ENCODE measurements at places on chromosomes 7 and 10.

DNA sequence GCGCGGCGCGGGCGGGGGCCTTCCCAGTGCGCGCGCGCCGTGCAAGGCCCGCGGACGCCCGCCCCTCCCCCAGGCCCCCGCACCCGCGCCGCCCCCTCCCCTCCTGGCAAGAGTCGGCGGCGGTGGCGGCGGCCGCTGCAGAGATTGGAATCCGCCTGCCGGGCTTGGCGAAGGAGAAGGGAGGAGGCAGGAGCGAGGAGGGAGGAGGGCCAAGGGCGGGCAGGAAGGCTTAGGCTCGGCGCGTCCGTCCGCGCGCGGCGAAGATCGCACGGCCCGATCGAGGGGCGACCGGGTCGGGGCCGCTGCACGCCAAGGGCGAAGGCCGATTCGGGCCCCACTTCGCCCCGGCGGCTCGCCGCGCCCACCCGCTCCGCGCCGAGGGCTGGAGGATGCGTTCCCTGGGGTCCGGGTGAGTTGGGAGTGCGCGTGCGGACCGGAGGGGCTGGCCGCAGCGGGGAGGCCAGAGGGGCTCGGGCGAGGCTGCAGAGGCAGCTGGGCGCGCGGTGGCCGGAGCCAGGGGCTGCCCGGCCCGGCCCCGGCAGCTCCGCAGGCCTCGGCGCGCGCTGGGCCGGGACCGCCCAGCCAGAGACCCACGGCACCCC is at the start of gene BMPR1A:
Gene BMPR1A (plus strand): TSS at position 109 of the 602 bp plus-strand sequence. CDS start 119,400 bp downstream, outside the sequence.
- DNase-seq: no peak

GRCh38 chr10:23505797-23506465 is 67.1 kb downstream of the OTUD1 start:
- DNase-seq: no peak

DNA sequence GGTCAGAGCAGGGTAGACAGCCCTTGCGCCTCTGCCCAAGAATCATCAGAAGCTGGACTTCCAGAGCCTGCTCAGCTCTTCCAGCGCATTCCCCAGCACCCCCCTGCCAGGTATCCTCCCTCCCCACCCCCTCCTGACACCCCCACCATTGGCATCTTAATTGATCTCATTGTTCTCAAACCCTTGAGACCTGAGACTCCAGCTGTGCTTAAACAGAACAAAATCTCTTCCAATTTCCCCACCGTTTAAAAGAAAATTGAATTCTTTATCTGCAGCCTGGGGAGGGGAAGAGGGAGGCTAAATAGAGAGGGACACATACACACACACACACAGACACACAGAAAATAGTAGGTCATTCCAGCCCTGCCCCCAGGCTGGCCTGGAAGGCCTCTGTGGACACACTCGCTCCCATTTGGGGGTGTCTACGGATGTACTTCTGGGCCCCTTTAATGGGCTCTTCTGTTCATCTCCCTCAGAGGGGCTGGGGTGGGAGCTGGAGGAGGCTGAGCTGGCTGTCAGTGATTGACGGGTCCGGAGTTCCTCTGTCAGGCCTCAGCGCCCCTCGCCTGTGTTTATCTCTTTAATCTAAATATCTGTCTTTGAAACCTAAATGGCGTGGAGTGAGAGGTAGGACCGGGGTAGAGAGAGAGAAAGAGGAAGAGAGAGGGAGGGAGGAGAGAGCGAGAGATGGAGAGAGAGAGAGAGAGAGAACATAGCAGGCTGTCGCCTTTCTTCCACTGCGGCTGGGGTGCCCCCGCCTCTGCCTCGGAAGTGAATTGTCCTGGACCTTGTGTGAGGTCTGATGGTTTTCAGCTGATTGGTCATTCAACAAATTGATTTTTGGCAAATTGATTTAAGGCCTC is 61.7 kb downstream of the C10orf105 start:
- DNase-seq: no peak

DNA sequence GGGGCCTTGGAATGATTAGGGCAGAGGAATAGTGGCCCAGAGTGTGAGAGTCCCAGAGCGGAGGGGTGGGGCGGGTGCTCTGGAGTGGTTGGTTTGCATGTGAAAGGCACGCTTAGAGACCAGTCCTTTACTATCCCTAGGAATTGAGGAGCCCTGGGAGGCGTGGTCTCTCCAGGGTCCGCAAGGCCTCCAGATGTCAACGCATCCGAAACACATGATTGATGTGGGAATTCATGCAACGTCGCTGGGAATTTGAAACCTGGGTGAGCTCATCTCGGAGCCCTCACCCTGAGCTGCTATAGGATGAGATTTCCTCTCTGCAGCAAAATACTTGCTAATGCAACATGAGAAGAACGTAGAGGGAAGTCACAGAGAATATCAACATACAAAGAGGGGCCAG is 51.2 kb downstream of the NPTX2 start:
- DNase-seq: no peak

DNA sequence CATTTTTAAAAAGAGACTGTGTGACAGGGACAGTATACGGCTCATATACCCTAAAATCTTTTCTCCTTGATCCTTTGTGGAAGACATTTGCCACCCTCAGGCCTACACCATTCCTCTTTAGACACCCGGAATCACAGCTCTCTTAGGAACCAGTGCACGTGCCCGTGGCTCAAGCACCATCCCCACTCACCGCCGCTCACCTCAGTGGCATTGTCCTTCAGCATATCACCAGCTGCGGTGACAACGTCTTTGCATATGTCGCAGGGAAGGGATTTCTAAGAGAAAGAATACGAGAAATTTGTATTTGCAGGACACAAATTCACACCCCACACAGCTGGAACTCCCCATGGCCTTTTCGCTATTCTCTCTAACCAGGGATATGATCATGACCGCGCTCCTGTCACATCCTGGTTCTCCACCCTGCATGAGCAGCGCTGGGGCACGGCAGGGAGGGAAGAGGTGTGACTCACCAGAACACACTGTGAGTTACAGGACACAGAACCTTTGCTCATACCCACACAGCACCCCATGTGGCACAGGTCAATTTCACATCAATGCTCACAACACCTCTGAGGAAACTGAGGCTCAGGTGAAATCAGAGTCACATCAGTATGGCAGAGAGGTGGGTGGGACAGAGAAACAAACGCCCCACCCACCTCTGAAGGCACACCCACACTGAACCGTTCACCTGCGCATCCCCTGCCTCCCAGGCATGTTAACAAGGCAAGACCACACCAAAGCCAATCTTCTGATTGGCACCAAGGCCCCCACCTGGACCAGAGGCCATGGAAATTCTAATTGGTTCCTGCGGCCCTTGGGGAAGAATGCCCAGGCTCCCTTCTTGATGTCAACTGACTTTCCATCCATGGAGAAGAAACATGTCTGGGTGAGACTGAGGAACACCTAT is 19.2 kb downstream of the PSAP start:
- peak; percentile 84 for DNase-seq

DNA sequence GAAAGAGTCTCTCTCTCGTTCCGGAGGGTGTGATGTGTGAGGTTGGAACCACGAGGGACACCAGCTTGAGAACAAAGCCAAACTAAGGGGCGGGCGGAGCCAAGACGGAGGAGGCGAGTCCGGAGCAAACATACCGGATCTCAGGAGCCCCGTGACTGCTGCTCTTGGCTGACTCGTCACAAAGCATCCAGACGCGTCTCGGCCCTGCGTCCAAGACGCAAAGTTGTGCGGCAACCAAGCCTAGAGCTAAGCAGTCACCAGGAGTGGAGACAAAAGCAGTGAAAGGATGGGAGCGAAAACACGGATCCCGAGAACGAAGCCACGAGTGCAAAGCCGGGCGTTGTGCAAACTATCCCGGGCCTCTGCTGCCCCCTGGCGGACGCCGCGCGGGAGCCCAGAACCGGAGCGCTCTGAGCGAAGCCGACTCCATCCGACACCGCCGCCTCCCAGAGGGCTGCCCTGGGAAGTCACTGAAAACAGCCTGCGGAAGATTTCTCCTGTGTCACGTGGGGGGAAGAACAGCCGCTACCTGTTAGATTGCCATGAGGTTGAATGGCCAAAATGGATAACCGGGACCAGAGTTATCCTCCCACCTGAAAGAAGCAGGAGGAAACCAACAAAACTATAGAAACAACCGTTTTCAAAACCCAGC is 46.4 kb upstream of the TMEM72 start:
- peak; percentile 82 for DNase-seq

DNA sequence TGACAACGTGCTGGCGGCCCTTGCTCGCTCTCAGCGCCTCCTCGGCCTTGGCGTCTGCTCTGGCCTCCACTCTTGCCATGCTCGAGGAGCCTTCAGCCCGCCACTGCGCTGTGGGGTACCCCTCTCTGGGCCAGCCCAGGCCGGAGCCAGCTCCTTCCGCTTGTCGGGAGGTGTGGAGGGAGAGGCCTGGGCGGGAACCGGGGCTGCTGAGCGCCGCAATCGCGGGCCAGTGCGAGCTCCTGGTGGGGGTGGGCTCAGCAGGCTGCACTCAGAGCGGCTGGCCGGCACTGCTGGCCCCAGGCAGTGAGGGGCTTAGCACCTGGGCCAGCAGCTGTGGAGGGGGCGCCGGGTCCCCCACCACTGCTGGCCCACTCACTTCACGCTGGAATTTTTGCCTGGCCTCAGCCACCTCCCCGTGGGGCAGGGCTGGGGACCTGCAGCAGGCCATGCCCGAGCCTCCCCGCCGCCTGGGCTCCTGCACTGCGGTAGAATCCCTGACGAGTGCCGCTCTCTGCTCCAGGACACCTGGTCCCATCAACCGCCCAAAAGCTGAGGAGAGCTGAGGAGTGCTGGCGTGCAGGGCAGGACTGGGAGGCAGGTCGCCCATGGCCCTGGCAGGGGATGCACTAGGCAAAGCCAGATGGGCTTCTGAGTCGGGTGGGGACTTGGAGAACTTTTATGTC is 372.2 kb upstream of the NRG3 start:
- DNase-seq: no peak

GRCh38 chr7:157508477-157508881 is 171.7 kb downstream of the DNAJB6 start:
- DNase-seq: no peak

GRCh38 chr10:111076191-111076681 is 593 bp upstream of the ADRA2A start:
- DNase-seq: peak; percentile 51

GRCh38 chr10:73992899-73993788 is 4.8 kb upstream of the VCL start:
- peak; percentile 31 for DNase-seq

GRCh38 chr7:25216837-25217236 is 11.4 kb downstream of the NPVF start:
- peak; percentile 43 for DNase-seq

GRCh38 chr10:61898435-61898778 is 3.1 kb upstream of the ARID5B start:
- no peak for DNase-seq

- peak; percentile 47 for DNase-seq
Measured at GRCh38 chr10:128633864-128634540, 507.8 kb upstream of the MKI67 start.

GRCh38 chr7:95608359-95609173 is 12.2 kb upstream of the PDK4 start:
- DNase-seq: peak; percentile 98

Measured in lung microvascular endothelial cell (primary cell).